ENCODE measurements at places on chromosomes 5 and 9.

DNA sequence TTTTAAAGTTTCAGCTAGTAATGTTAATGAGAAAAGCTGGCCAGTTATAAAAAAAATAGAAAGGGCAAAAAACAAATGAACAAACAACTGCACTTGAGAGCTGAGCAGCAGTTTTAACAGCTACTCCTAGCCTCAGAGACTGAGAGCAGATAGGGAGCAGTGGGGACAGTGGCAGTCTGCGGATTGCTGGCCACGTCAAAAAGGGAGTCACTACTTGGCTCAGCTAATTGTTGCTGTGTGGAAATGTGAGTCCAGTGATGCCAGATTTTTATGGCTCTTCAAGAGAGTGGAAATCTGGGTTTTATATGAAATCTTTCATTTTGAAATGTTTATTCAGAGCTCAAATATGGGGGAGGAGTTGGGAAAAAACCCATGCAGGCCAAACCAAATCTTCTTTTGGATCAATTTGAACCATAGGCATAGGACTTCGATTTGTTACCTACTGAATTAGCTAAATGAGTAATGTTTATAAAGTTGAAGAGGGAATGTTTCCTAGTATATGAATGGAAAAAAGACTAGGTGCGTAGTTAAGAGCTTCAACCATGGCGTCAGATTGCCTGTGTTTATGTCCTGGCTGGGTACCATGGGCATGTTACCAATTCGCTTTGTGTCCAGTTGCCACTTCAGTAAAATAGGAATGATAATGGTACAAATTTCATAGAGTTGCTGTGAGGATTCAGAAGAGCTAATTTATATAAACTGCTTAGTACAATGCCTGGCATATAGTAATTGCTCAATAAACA lies 102.1 kb downstream of the PAM start:
- DNase-seq: peak; percentile 89

DNA sequence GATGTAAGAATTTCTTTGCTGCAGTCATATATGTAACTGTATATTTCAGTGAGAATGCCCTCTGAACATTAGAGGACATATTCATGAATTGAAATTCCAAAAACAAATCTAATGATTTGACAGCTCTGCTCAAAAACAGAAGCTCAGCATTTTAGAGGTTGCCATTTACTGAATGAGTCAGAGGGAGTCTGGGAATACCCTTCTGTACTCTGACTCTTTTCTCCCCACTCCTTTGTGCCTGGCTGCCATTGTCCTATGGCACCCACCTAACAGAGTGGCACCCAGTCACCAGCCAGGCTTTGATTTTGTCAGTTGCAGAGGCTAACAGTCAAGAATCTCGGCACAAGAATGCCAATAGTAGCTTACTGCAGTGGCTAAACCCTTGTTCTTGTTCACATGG lies 133.6 kb downstream of the ATG10 start:
- no peak for DNase-seq

GRCh38 chr5:67004730-67005350 lies 191.8 kb downstream of the CD180 start:
- no peak for DNase-seq

- no peak for DNase-seq
Observed at GRCh38 chr5:119315516-119315949, 40.3 kb upstream of the TNFAIP8 start.

GRCh38 chr9:6045364-6045763 lies 29.9 kb upstream of the RANBP6 start:
- no peak for DNase-seq

DNA sequence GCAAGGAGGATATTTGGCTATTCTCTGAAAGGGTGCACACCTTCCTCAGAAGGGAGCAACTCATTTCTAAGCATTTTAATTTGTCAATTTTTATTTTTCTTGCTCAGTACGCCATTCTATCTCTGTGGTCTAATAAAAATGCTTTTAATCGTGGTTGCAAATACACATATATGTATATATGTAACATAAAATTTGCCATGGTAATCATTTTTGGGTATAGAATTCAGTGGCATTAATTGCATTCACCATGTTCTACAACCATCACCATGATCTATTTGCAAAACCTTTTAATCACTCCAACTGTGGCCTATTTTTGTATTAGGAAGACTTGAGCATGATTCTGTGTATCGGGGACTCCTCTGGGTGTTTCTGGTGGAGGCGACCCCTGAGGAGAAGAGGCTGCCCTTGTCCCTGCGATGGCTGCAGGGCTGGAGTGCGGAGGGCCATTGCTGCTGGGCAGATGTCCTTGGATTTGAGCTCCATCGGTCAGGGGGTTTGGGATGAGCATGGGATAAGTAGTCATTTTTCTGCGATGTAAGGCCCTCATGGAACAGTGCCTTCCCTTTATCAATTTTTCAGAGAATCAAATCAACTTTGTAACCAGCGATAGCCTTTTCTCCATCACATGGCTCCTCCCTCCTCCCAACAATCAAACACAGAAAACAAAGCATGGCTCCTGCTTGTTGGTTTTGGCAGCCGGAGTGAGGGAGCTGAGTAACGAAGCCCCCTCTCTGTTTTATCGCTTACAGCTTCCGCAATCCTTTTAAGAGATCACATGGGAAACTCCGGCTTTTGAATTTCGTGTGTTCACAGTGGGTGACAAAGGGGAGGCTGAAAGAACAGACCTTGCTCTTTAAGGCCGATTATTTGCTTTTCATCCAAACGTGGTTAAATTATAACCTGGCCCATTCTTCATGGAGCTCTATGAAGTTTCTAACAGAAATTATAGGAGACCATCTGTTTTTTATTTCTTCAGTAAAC lies 187.3 kb downstream of the TENT4A start:
- DNase-seq: no peak

DNA sequence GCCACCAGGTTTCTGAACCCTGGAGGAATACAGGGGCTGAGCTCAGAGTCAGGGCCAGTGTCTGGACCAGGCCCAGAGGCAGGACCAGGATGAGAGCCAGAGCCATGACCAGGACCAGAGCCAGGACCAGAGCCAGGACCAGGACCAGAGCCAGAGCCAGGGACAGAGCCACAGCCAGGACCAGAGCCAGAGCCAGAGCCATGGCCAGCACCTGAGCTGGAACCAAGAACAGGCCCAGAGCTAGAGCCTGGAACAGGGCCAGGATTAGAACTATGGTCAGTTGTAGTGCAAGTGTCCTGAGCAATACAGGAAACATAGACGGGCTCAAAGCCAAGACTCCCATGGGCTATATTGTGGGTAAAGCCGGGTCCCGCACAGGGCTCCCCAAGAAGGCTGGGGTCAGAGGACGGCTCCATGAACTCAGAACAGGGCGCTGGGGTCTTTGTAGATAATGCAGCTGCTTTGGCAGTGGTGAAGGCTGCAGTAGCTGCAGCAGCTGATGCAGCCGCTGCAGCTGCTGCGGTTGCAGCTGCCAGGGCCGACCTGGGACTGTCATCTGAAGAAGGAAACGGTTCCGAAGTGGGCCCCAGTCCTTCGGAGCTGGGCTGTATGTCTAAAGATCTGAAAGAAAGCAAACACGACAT lies 559 bp downstream of the SPAG8 start:
- no peak for DNase-seq

- no peak for DNase-seq
Observed at GRCh38 chr9:110065532-110065931, 142.4 kb downstream of the C9orf152 start.

GRCh38 chr5:67693956-67694809 lies 497.6 kb upstream of the CD180 start:
- DNase-seq: peak; percentile 31

GRCh38 chr5:38519476-38519875 lies 37.0 kb downstream of the LIFR start:
- no peak for DNase-seq

DNA sequence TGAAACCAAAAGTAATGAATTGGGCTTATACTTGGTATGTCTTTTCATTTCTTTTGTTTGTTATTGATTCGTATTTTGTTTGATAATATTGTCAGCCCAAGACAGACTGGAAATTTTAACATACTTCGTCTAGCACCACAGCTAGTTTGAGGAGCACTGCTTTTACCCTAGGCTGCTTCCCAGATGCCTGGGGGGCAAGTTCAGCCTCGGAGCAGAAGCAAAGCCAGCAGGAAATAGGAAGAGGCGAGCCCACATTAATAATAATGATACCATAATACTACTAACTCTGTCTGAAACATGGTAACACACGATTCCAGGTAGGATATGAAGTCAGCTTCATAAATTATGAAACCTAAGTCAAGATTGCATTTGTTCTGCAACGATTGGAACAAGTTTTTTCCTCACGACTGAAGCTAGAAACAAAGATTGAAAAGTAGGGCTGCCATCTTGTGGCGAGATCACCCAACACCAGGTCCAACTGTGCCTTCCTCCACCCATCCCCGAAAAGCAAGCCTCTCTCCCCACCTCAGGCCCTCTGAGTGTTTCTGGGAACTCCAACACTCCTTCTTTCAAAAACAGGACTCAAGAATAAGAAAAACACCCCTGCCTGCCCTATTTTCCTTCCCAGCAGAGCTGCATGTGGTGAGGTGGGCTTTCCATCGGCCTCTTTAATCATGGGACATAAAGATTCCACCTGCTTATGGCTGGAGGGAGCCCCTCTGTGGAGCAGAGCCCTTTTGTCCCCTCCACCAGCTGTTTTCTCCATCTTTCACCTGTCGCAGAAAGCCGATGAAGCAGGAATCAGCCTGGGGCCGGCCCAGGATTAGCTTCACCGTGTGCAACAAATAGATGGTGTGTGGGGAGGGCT lies 236.4 kb downstream of the CAAP1 start:
- DNase-seq: peak; percentile 12

DNA sequence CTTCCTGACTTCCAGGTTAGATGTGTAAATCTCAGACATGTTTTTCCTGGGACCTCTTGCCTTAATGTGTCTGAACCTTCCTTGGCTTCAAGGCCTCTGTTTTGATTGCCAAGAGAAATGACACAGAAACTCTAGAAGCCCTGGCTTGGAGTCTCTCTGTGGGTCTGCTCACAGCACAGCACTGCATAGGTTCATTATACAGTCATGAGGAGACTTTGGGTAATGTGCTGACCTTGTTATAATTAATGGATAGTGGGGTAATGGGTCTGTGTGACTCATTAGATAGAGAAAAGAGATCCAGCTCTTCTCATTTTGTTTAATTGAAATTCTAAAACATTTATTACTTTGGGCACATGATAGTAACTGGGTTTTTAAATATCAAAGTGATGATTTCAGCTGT lies 175.8 kb upstream of the GLRA1 start:
- no peak for DNase-seq

- no peak for DNase-seq
Observed at GRCh38 chr5:137190441-137190840, 308.7 kb downstream of the SPOCK1 start.

DNA sequence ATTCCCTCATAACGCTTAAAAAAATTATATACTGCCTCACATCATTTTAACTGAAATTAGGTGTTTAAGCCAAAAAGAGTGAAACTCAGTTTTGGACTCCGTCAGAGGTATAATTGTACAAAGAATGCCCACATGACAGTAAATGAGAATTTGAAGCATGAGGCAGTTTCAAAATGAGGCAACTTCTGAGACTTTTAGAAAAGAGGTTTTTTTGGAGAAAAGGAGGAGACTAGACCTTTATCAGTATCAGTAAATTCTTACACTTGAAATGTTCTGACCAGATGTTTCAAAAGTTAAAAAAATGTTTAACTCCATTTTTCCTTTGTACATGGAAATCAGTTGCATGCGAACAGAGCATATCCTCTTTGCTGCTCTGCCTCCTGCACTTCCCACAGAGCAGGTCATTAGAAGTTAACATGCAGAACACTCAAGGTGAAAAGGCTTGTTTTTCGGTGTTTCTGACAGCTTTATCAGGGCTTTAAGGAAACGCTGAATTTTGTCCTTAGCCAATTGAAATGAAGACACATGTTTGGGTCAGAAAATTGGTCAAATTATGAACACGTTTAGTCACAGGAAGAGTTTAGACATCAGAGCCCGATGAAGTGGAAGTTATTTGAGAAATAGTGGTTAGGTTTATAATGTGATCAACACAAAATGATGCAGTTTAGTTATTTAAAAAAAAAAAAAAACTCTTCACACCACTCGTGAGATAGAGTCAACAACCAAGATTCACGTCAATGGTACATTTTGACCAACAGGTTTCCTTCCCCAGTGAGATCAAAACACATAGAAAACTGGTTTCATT lies 59.5 kb downstream of the PIK3R1 start:
- DNase-seq: no peak

GRCh38 chr9:105141146-105141975 lies 103.1 kb upstream of the SLC44A1 start:
- no peak for DNase-seq

GRCh38 chr9:10026443-10026984 lies 586.3 kb downstream of the PTPRD start:
- no peak for DNase-seq

DNA sequence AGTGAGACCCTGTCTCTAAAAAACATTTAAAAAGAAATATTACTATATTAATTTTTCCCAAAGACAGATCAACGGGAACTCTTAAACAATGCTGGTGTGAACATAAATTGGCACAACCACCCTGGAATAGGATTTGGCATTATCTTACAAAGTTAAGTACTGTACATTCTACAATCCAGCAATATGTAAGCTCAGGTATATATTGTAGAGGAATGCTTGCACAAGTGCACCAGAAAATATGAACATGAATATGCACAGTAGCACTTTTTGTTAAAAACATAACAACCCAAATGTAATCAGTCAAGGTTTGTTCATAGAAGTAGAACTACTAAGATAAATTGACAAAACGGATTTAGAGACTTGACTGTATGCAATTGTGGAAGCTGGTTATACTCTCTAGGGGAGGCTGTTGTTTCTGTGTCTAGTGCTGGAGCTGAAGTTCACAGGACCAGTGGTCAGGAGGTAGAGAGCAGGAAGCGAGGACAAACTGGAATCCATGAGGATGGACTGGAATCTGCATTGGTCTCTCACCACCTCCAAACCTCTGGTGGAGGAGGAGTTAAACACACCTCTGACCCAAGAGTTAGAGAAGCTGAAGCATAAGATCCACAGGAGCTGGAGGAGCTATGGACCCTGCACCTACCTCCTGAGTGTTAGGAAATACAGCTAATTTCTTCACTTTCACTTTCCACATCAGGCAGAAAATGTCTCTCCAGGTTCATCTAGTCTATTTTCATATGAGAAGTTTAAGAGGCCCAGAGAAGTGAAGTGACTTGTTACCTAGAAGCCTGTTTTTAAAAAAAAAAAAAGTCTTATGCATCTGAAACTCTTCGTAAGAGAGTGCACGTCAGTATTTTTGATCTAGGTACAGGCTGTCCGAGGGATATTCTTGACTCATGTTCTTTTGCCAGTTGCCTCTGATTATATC lies 20.3 kb upstream of the RIC1 start:
- DNase-seq: no peak
